ENCODE measurements at places on chromosomes 16 and 17.

GRCh38 chr16:28964072-28964471, 10.5 kb upstream of the SPNS1 start:
- no peak for DNase-seq

- DNase-seq: no peak
These were observed 582.9 kb upstream of the RBFOX1 start for GRCh38 chr16:6749698-6750097.

DNA sequence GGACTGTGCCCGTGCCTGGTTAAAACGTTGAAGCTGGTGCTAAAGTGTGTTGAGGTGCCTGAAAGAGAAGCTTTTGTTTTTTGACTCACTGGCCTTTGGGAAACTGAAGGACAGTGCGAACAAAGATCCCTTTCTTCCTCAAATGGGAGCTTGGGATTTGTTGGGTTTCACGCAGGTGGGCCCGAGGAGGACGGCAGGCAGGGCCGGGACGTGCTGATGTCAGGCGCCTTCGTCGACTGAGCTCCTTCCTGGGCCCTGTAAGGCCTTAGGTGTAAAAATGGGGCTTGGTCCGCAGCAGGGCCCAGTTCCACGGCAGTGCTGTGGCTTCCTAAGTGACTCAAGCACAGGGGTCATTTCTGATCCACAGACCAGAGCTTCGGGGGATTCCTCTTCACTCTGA, 106.9 kb downstream of the BANP start:
- DNase-seq: no peak

DNA sequence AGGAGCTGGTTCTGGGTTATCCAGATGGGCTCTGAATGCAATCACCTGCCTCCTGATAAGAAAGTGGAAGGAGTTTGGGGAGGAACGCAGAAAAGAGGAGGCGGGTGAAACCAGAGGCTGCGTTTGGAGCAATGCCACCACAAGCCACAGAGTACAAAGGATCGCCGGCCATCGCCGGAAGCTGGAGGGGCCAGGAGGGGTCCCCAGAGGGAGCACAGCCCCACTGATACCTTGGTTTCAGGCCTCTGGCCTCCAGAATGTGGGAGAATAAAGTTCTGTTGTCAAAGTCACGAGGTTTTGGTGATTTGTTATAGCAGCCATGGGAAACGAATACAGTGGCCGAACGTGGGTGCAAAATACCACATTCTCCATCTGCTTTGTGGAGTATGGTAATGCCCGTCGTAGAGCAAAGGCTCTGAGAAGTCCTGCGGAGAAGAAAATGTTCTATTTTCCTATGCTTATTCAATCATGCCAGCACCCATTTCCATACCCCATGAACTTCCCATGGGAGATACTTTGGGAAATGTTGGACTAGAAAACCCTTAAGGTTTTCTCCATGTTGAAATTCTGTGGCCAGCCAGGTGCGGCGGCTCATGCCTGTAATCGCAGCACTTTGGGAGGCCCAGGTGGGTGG, 51.4 kb downstream of the ZDHHC7 start:
- DNase-seq: no peak

DNA sequence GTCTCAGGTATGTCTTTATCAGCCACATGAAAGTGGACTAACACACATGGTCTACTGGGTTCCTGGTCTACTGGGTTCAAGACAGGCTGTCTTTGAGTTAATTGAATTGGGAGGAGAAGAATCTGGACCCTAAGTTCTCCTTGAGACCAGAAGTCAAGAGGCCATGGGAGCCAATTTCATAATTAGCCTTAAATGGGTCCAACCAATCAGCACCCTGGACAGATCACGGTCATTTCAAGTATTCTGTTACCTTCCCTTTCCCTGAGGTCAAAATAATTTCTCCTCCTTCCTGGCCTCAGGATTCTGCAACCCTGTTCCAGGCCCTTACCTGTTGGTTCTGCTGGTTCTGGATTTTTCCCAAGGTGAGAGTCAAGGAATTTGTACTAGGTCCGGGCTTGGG, 23.8 kb downstream of the OSBPL7 start:
- DNase-seq: no peak

GRCh38 chr17:41691031-41691777, 2.5 kb downstream of the EIF1 start:
- DNase-seq: no peak

DNA sequence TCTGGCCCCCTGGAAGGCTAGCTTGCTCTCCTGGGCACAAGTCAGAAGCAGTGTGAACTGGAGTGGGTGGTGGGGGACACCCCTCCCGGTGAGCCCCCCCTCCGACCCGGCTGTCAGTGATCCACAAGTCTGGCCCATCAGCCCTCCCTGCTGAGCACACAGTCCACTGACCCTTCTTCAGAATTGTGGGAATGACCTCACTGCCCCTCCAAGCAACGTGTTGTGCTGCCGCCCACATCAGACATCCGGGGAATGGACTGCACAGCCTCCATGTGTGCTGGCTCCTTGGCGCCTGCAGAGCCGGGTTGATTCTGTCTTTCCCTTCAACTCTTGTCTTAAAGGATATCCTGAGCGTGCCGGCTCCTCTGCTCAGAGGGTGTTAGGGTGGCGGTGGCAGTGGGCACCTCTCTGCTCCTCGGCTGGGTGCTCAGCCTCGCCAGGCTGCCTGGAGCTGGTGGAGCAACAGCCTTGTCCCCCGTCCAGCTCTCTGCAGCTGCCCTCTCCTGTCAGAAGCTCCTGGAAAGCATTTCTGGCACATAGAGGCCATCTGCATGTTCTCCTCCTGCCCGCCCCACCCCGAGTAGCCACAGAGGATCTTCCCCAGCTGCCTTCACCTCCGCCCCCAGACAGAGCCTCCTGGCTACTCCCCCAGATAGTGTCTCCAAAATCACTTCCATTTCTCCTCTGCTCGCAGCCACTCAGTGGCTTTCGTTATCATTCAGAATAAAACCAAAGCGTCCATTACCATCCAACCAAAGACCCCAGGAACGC, 19.8 kb downstream of the NPTX1 start:
- DNase-seq: no peak

- DNase-seq: no peak
These were observed 7.5 kb downstream of the TOM1L2 start for GRCh38 chr17:17964710-17965109.

GRCh38 chr16:67926181-67926750, 5.4 kb downstream of the CTRL start:
- DNase-seq: no peak

- no peak for DNase-seq
These were observed 1.2 kb downstream of the CYBC1 start for GRCh38 chr17:82449131-82449882.

DNA sequence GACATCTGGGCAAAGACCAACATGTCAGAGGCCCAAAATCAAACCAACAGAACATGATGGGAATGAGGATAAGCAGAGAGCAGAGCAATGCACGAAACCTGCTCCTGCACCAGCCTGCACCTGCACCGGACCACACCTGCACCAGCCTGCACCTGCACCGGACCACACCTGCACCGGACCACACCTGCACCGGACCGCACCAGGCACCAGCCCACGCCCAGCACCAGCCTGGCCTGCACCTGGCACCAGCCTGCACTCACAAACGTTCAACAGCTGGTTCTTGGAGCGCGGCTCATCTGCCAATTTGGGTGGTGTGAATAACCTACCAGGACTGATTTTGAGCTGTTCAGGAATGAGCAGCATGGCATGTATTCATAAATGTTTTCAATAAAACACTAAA, 18.2 kb downstream of the CEP131 start:
- DNase-seq: no peak

DNA sequence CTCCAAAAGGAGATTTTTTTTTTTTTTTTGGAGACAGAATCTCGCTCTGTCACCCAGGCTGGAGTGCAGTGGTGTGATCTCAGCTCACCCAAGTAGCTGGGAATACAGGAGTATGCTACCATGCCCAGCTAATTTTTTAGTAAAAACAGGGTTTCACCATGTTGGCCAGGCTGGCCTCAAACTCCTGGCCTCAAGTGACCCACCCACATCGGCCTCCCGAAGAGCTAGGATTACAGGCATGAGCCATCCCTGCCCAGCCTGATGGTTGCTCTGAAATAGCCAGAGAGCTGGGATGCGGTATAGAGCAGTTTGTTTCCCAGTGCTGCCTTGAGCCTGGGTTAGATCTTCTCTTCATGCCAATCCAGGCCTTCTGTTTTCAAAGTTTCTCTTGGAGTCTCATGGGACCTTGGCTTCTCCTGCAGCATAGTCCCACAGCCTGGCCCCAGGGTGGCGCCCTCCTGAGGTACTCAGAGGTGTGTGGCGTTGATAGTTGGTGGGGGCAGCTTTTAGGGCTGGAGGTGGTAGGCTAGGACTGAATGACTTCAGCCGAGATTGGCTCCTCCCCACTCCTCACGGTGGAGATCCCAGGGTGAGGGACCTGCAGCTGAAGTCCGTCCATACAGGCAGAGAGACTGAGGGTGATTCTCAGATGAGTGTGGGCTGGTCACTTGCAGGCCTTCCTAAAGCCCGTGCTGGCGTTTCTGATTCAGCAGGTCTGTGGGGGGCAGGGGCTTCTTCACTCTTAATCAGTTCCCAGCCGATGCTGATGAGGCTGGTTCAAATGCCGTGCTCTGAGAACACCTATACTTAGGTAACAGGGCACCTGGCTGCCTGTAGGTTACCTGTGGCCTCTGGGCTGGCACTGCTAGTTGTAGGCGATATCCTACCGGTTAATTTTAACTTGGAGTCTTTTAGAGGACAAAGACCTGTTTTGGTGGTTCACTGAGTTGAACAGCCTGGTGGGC, 52.0 kb downstream of the TNFRSF13B start:
- DNase-seq: no peak

DNA sequence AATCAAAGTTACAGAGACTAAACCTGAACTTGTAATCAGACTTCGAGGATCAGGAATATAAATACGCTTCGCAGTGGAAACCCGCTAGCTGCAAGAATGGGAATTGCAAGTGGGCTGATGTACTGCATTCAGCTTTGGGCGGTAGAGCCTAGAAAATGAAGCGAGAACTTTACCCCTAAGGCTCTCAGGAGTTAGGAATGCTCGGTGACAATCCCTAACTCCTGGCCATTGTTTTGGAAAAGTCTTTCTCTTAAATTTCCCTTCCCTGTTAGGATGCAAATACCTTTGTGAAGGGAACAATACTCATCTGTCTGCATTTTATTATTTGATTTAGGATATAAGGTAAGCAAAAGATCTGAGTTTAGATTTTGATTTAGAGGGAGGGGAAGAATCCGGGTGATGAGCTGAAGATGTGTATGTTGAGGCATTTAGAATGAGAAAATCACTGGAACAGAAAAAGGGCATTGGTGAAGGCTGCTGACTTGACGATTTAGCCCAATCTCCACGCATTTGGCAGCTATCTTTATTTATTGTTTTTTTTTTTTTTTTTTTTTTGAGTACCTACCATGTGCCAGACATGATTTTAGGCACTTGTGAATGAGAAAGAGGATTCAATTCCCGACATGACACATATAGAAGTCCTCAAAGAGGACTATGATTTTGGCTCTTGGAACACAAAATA, 2.2 kb upstream of the TOX3 start:
- DNase-seq: no peak

DNA sequence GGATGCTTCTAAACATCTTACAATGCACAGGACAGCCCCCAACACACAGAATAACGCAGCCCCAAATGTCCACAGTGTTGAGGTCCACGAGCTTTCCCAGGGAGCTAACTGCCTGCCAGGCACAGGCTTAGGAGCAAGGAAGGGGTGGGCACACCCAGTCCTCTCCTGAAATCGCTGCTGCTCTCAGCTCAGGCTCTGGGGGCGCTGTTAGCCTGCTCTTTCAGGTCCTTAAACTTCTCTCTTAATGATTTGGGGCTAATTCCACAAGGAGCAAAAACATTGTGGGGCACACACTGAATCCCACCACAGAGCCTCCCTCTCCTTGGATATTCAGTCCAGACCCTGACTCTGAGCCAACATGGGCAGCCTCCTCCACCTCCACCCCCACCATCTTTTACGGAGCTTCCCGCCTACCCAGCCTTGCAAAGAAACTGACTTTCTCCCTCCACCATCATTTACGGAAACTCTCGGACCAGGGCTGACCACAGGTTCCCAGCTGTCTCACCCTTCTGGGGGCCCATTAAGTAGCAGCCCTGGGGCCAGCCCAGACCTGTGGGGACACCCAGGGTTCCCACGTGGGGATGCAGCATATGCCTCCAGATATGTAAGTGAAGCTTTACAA, 1.1 kb downstream of the CD300H start:
- no peak for DNase-seq

DNA sequence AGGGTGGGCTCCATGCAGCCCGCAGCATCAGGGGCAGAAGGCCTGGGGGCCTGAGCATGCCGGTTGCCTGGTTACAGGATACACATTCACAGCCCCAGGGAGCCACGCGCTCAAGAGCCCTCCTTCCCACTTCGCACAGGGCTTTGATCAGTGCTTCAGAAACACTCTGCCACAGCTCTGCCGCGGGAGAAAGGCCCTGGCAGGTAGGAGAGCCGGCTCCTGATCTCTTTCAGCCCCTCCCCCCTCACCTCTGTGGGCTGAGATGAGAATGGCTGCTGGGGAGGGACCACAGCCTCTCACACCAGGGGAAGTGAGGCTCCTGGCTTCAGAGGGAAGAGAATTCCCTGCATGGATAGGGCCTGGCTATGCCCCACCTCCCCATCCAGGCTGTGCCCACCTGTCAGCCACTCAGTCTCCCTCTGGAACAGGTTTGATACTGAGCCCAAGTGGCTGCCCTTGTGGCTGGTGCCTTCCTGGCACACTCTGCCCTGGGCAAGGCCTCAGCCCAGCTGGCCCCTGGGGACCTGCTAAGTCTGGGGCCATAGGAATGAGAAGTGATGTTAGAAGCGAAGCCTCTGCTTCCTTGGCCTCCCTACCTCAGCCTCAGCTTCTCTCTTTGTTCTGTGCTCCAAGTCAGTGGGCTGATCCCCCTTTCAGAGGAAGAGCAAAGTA, 8.6 kb downstream of the DOK4 start:
- DNase-seq: no peak

GRCh38 chr17:82457929-82458178, 687 bp upstream of the NARF start:
- DNase-seq: no peak

DNA sequence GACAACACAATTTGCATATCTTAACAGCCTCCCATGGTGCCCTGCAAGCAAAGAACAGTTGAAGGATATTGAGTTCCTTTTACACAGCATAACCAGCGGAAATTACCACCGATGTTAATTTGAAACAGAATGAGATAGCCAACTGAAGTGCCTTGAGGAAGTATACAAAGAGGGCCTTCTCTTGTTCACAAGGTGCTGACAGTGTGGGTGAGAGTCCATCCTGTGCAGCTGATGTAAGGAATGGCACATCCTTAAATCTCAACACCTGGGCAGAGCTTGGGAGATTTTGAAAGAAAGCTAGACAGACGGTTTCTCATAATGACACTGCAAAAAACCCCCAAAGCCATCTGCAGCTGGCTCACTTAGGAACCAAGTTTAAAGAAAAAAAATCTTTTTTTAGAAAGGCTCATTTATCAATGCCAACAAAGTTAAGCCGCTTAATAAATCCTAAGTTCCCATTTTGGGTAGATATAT, 818.6 kb downstream of the KCNJ2 start:
- no peak for DNase-seq

GRCh38 chr16:75754141-75754540, 27.9 kb upstream of the CPHXL start:
- no peak for DNase-seq

Data from astrocyte of the cerebellum (primary cell).